ENCODE measurements at places on chromosomes 3 and 15.

GRCh38 chr3:37071921-37072320, 78.6 kb downstream of the MLH1 start:
- peak overlapping the region; percentile 76 for H3K27ac ChIP-seq
- no peak for DNase-seq
- peaks cover 26% of the 10 kb centered on the region for H3K36me3 ChIP-seq
- H3K4me1 ChIP-seq, result peaks cover 11% of the 10 kb centered on the region

- no peak overlapping the region for H3K4me3 ChIP-seq
- no peak overlapping the region for H3K27ac ChIP-seq
- H3K27me3 ChIP-seq, result peaks cover 29% of the 10 kb centered on the region
- no peaks in the 10 kb centered on the region for H3K36me3 ChIP-seq
These were observed 39.3 kb downstream of the RHCG start for GRCh38 chr15:89457086-89457485.

- no peaks in the 10 kb centered on the region for H3K27me3 ChIP-seq
- DNase-seq, result no peak
These were observed 208.6 kb downstream of the FEZF2 start for GRCh38 chr3:62164746-62165145.

- DNase-seq, result no peak
- peaks cover 1% of the 10 kb centered on the region for H3K27me3 ChIP-seq
- no peaks in the 10 kb centered on the region for H3K36me3 ChIP-seq
- H3K4me1 ChIP-seq, result peaks cover 17% of the 10 kb centered on the region
- H3K27ac ChIP-seq, result peak overlapping the region; percentile 86
These were observed 123.4 kb downstream of the CHSY1 start for GRCh38 chr15:101128221-101129015.

DNA sequence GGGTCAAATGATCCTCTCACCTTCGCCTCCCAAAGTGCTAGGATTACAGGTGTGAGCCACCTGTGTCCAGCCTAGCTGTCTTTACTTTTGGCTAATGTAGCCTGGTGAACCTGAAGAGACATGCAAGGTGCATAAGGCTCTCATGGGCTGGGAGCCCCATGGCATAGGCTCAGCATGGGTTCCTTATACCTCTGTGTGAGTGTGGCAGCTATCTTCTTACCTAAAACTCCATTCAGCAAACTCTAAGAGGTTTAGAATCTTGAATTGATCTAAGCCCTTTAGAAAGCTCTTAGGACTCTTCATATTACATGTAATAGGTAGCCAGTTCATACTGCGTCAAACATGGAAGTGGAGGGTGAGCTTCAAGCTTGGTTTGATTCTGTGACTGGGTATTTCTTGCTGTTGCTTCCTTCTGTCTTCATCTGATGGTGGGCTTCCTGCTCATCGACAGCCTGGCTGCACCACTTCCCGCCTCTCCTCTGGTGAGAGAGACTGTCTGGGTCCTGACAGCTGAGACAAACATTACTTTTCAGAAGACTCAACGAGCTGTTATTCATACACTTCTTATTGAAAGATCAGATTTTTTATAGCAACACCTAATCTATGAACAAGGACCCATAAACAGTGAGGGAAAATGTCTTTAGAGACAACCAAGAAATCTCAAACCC, 19.2 kb upstream of the TKT start:
- no peaks in the 10 kb centered on the region for H3K36me3 ChIP-seq
- no peaks in the 10 kb centered on the region for H3K27me3 ChIP-seq
- H3K4me1 ChIP-seq, result peaks cover 5% of the 10 kb centered on the region
- no peak overlapping the region for H3K4me3 ChIP-seq
- H3K27ac ChIP-seq, result no peak overlapping the region

DNA sequence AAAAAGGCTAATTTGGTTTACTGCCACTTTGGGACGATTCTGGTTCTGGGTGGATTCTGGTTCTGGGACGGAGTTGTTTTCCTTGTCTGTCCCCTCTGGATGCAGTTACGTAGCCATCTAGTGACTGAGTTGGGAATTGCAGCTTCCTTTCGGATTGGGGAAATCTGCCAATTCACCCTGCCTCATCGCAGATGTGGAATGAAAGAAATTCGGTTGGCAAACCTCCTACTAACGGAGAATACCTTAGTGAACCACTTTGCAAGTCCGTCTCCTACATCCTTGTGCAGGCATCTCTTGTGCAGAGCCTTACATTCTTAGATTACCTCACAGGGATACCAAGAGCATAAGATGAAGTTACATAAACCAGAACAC, 31.5 kb upstream of the AP4E1 start:
- no peaks in the 10 kb centered on the region for H3K27me3 ChIP-seq
- H3K4me1 ChIP-seq, result peaks cover 25% of the 10 kb centered on the region
- peak; percentile 40 for DNase-seq
- H3K36me3 ChIP-seq, result no peaks in the 10 kb centered on the region
- H3K4me3 ChIP-seq, result peak overlapping the region; percentile 56

Measured in mesothelial cell of epicardium (in vitro differentiated cells).